ENCODE measurements at places on chromosomes 6 and 20.

DNA sequence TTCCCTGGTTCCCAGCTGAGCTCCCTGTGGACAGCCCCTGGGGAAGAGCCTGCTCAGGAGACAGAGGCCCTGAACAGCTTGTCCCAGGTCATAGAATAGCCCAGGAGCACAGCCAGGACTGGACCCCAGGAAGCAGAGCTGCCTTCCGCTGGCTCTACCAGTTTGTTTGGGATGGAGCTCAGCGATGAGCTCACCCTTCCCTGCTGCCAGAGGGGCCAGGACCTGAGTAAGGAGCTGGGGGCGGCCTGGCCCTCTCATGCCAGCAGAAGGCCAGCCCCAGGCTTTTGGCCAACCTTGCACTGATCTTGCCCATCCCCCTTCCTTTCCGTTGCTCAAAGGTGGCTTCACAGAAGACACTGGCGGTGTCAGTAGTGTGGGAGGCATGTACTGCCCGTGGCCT lies 17.5 kb downstream of the MMP24OS start:
- no peak for DNase-seq

DNA sequence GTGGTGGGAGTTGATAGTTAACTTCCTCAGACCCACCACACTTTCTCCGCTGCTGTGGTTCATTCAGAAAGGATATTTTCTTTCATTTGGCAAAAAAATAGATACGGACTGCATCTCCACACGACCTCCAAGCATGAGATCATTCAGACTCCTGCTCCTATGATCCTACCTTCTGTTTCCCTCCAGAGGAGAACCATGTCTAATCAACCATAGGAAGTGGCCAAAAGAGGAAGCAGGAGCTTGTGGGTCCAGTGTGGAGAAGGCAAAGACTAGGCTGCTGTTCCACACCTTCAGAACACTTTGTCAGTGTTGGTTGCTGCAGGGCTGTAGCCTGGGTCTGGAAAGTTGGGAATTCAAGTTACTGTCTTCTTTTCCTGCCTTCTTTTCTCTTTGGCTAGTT lies 10.6 kb upstream of the KIF13A start:
- no peak for DNase-seq

DNA sequence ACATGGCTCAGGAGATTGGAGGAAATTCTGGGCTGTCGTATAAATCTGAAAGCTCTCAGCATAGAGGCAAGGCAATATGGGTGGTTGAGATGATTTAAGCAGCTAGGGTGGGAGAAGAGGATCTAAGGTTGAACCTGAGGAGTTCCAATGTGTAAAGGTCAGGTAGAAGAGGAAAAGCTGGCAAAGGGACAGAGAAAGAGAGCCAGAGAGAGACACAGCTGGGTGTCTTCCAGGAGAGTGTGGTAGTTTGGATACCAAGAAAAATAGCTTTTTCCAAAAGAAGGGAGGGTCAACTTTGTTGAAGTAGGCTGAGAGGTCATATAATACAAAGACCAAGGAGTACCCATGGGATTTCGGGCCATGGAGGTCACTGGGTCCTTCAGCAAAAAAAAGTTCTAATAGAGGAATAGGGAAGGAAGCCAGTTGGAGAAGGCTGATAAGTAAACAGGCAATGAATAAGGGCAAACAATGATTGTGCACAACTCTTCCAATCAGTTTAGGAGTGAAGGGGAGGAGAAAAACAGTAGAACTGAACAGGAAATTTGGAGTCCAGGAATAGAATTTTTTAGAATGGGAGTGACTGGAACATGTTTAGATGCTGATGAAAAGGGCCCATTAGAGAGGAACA lies 135.1 kb downstream of the QRSL1 start:
- DNase-seq, result no peak

- DNase-seq, result peak; percentile 99
Measured at GRCh38 chr20:41287327-41287726, 30.2 kb downstream of the ZHX3 start.

DNA sequence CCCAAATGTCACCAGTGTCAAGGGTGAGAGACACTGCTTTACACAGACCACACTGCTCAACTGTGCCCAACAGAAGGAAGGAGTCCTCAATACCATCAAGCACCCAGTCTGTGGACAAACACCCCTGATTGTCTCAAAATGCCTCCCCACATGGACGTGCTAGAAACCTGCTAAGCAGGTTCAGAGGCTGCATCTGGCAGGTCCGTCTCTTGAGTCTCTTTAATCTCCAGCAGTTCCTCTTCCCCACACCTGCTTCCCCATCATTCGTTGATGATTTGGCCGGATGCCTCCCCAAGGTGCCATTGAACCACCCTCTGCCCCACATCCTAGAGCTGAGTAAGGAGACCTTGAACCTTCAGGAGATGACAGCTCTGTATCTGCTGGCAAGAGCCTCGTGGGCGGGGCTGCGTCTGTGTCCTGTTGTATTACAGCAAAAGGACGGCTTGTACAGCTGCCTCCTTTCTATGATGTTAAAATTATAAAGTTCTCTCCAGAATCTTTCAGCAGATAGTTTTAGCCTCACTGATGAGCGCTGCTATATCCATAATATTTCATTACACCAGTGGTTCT lies 179.2 kb downstream of the PREX1 start:
- no peak for DNase-seq

GRCh38 chr6:67361264-67361663 lies 1273.8 kb upstream of the ADGRB3 start:
- no peak for DNase-seq

GRCh38 chr6:163668061-163668426 lies 253.5 kb downstream of the QKI start:
- DNase-seq, result no peak

DNA sequence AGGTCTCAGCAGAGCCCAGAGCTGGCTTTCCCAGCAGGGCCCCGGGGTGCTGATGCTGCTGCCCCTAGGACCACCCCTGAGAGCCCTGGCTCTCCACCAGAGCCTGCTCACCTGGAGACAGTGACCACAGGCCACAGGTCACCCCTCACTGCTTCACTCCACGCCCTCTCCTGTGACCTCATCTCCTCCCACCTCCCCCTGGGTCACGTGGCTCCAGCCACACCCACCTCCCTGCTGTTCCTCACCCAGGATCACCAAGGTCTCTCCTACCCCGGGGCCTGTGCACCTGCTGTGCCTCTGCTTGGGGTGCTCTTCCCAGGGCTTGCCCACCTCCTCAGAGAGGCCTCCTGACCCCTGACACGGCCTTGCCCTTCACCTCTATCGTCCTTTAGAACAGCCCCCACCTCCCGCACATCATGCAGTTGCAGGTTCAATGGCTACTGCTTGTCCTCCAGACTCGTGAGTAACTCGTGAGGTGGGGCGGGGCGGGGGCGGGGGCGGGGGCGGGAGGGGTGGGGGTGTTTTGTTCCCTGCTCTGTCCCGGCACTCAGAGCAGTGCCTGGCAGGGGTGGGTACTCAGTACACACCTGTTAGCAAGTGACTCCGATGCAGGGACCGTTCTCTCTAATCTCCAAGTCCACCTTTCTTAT lies 468.0 kb downstream of the PREX1 start:
- no peak for DNase-seq

DNA sequence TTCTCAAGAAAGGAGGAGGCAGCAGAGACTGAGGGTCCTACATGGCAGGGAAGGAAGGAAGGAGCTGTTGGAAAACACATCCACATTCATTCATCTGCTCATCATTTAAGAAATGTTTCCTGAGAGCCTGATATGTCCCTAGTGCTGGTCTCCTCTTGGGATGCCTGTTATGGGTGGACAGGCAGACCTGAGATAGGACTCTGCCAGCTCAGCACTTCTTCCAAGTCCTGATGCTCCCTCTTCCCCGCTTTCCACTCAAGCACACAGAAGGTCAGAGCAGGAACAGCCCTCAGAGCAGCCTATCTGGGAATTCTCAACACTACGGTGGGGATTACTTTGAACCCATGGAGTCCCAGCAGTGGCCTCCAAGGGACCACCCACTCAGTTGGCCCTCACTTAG lies 8.0 kb upstream of the SIRPD start:
- DNase-seq, result no peak

DNA sequence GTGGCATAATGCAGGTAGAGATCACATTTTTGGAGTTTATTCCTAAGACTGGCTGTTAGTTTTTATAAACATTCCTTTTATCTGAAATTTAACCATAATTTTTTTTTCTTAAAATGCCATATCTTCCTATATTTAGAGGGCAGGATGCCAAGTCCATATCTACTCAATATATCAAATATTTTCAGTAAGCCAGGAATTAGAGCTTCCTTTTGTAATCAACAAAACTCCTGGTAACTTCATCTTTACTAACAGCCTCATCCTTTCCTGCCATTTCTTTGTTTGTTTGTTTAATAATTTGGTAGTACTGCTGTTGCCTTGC lies 136.3 kb downstream of the OLIG3 start:
- no peak for DNase-seq

GRCh38 chr20:10447028-10447427 lies 11.9 kb downstream of the SLX4IP start:
- peak; percentile 80 for DNase-seq

GRCh38 chr6:56838965-56839364 lies 115.9 kb upstream of the BEND6 start:
- DNase-seq, result no peak

- DNase-seq, result no peak
Measured at GRCh38 chr6:111200350-111201243, 113.3 kb downstream of the SLC16A10 start.

DNA sequence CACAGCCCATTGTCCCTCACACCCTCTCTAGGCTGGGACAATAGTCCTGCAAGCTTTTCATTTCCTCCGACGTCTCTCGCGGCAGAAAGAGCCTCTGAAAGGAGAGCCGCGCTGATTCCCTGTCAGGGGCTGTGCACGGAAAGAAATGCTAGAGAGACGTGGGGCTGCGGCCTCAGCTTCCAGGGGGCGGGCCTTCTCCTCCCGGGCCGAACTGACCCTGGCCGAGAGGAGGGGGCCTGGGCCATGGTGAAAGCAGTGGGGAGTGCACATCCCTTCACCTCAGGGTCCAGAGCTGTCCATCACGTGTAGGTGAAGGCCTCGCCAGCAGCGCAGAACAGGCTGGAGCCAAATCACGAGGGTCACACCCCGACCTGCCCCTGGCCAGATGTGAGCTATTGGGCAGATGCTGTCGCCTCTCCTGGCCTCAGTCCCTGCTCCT lies 220.4 kb downstream of the TAF4 start:
- DNase-seq, result no peak

DNA sequence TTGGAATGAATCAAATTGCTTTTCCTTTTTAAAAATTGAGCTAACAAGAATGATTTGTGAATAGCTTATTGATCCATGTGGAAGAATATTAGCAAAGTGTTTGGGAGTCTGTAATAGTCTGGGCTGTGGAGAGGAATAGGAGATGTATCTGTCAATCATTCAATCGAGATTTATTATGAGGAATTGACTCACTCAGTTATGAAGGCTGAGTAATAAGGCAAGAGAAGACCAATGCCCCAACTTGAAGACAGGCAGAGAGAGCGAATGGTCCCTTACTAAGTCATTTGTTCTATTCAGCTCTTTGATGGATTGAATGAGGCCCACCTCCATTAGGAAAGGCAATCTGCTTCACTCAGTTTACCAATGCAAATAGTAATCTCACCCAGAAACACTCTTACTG lies 403.0 kb downstream of the CD83 start:
- no peak for DNase-seq

DNA sequence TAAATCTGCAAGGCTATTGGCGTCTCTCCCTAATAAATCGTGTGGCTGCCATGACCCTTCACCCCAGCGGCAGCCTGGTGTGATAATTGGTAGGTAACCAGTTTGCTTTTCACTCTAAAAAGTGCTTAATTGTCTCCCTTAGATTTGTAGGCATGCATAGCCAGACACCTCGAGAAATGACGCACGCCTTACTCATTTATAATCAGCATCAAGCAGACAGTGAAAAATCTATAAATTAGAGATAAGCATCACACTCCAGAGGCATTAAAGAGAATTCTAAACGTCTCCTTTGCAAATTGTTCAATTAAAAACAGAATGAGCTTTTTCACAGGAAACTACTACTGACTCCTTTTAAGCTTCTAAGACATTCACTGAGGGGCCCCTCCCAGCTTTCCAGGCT lies 110.2 kb upstream of the RPS6KA2 start:
- peak; percentile 8 for DNase-seq

GRCh38 chr6:88166493-88167351 lies 575 bp upstream of the CNR1 start:
- DNase-seq, result no peak

GRCh38 chr20:3654326-3655130 lies 8.7 kb downstream of the GFRA4 start:
- DNase-seq, result no peak

DNA sequence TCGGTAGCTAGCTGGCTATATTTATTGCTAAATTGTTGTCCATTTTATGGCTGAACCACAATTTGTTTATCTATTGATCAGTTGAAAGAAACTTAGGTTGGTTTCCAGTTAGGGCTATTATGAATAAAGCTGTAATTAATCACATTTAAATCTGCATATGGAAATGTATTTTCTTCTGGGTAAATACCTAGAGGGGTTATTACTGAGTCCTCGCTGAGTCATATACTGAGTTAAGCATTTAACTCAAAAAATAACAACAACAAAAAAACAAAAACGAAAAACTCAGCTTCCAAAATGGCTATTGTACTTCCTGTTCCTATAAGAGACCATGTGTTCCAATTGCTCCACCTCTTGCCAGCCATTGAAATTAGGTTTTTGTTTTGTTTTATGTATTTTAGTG lies 258.2 kb downstream of the TBC1D32 start:
- no peak for DNase-seq

DNA sequence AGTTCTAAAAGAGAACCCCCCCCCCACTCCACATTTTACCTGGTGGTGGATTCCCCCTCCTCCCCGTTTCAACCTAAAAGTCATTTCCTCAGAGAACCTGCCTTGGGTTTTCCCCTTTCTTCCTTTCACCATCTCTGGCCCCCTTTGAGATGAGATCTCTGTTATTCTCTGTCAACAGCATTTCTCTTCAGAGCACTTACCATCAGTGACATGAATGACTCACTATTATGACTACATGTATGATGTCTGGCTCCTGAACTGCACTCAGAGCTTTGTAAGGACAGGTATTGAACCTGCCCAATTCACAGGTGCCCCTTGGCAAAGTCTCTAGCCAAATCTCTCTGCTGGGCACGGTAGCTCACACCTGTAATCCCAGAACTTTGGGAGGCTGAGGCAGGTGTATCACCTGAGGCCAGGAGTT lies 61.4 kb upstream of the JARID2 start:
- DNase-seq, result peak; percentile 15

DNA sequence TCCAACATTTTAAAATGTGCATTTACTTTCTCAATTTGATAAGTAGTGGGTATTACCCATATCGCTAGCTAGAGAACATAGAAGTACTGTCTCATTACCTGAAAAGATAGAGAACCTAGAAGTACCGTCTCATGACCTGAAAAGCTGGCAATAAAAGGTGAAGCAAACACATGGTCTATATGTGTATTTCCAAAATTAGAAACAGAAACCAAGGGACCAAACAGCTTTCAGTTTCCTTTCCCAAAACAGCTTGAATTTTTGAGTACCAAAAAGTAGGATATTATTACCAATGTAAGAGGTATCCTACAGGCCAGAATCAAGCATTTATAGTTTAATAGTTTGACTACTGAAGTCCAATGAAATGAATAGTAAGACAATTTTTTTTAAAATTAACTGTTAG lies 77.2 kb downstream of the KIF13A start:
- DNase-seq, result no peak

GRCh38 chr6:30344868-30345671 lies at the start of gene RPP21:
Gene RPP21, plus strand, starts transcription at chr6:30345156. Its CDS starts 16 bp downstream, at chr6:30345172.
- peak; percentile 87 for DNase-seq

GRCh38 chr6:10587656-10588406 lies 66.7 kb downstream of the GCNT2 start:
- DNase-seq, result no peak

GRCh38 chr6:42783876-42784642 lies 2.2 kb downstream of the BICRAL start:
- peak; percentile 26 for DNase-seq

- peak; percentile 29 for DNase-seq
Measured at GRCh38 chr6:37365791-37366190, 12.0 kb downstream of the RNF8 start.
